Keratinocyte (primary cell): ENCODE measurements at places on chromosomes 7 and 10. TPM values are rescaled to one million over a fixed set of nuclear protein-coding genes. Genes with fewer than 3 reads are reported as not detected.

GRCh38 chr10:132297526-132297925 is 10.2 kb downstream of the STK32C start:
- no peaks in the 10 kb centered on the region for H3K36me3 ChIP-seq
- DNase-seq, result no peak
- H3K27ac ChIP-seq, result no peak overlapping the region
- H3K27me3 ChIP-seq, result no peaks in the 10 kb centered on the region
- no peaks in the 10 kb centered on the region for H3K4me1 ChIP-seq

DNA sequence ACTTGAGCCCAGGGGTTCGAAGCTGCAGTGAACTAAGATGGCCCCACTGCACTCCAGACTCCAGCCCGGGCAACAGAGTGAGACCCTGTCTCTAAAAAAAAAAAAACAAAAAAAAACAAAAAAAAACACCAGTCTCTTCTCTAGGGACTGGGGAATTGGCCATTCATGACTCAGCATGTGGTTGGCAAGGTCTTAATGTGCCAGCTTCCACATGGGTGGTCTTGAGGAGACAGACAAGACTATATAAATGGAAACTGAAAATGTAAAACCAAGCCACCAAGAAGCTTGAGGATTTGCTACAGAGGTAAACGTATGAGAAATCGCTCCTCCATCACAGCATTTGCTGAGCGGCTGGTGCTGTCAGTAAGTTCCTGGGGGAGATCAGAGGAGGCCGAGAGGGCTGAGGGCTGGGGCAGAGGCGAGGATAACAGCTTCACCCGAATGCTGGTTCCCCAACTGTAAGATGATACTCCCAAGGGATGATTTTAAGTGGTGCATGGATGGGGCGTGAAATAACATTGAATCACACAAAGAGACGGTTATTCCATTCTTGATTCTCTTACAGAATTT is 128.7 kb downstream of the C10orf105 start:
- peaks cover 19% of the 10 kb centered on the region for H3K27me3 ChIP-seq
- no peak for DNase-seq
- H3K27ac ChIP-seq, result no peak overlapping the region
- H3K4me3 ChIP-seq, result no peak overlapping the region

- H3K27ac ChIP-seq, result no peak overlapping the region
- H3K4me1 ChIP-seq, result no peaks in the 10 kb centered on the region
- no peak overlapping the region for H3K4me3 ChIP-seq
- no peaks in the 10 kb centered on the region for H3K27me3 ChIP-seq
These were observed 321.9 kb downstream of the REEP3 start for GRCh38 chr10:63843107-63843506.

DNA sequence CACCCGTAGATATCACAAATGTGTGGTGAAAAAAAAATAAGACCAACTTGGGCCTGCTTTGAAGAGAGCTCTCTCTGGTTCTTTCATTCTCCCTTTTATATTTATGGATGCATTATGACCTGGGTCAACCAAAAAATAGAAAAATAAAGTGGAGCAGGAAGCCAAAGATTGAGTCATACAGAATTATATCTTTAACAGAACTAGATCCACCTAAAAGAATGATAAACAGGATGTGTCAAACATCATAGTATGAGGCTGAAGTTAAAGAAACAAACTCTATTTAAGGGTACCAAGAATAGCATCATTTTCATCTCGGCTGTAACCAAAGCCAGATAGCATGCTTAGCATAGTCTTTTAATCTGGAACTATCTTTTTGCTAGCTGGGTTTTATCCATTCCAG is 28.8 kb upstream of the NMT2 start:
- H3K36me3 ChIP-seq, result no peaks in the 10 kb centered on the region
- no peak overlapping the region for H3K27ac ChIP-seq
- H3K4me1 ChIP-seq, result peaks cover 40% of the 10 kb centered on the region
- H3K4me3 ChIP-seq, result no peak overlapping the region

- H3K4me3 ChIP-seq, result no peak overlapping the region
- DNase-seq, result no peak
- peaks cover 21% of the 10 kb centered on the region for H3K36me3 ChIP-seq
- H3K27ac ChIP-seq, result peak overlapping the region; percentile 71
- H3K27me3 ChIP-seq, result no peaks in the 10 kb centered on the region
These were observed 163.8 kb downstream of the SVIL start for GRCh38 chr10:29470843-29471543.

Gene DBF4
- 2.6 to 12.5 TPM (median 7.9 TPM) in 3 replicates for polyA plus RNA-seq

Gene PTPRN2
- not detected in 3 replicates for polyA plus RNA-seq

DNA sequence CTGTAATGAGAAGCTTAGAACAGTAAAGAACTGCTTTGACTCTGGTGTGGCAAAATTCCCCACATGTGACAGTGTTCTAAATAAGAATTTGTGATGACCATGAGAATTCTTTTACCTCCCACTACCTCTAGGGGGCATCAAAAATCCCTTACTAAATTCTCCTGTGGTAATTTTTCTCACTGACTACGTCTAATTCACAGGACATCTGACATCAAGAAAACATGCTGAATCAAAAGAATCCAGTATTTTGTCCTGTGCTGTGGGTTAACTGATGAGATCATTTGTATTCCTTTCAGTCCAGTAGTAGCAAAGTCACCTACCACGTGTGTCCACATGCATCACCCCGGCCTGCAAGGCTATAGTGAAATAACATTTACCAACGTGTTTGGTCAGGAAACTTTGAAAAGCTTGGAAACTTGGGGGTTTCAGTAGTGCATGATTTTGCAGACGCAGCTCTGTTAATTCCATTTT is 103.8 kb downstream of the ATE1 start:
- H3K4me1 ChIP-seq, result no peaks in the 10 kb centered on the region
- no peaks in the 10 kb centered on the region for H3K27me3 ChIP-seq
- no peak for DNase-seq
- no peak overlapping the region for H3K27ac ChIP-seq

Gene TBXAS1
- 1.8 to 3.7 TPM (median 2.9 TPM) in 3 replicates for polyA plus RNA-seq

Gene MKRN1
- polyA plus RNA-seq, result 43.1 to 52.9 TPM (median 50.4 TPM) in 3 replicates

GRCh38 chr7:143884969-143885559 is 16.9 kb downstream of the TCAF1 start:
- no peak for DNase-seq
- peaks cover 9% of the 10 kb centered on the region for H3K4me1 ChIP-seq
- no peaks in the 10 kb centered on the region for H3K27me3 ChIP-seq
- peak overlapping the region; percentile 35 for H3K4me3 ChIP-seq
- no peak overlapping the region for H3K27ac ChIP-seq
- H3K36me3 ChIP-seq, result no peaks in the 10 kb centered on the region

Gene HABP2
- not detected in 3 replicates for polyA plus RNA-seq

DNA sequence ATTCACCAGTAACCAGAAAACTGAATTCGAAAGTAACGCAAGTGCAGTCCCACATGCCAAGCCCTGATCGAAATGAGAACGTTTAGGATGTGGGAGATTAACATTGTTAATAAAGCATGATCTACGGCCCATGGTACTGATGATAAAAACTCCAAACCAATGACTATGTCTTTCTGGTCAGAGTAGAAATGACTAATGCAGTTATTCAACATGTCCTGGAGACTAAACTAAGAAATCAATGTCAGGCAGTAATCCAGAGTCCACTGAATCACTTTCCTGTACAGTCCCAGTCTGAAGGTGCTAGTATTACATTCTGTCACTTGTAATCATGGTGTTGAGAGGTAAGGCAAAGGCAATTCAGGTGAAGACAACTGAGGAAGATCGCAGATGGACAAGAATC is 14.4 kb downstream of the NPSR1 start:
- no peak overlapping the region for H3K4me3 ChIP-seq
- no peaks in the 10 kb centered on the region for H3K36me3 ChIP-seq
- H3K4me1 ChIP-seq, result no peaks in the 10 kb centered on the region
- H3K27me3 ChIP-seq, result no peaks in the 10 kb centered on the region
- DNase-seq, result no peak

DNA sequence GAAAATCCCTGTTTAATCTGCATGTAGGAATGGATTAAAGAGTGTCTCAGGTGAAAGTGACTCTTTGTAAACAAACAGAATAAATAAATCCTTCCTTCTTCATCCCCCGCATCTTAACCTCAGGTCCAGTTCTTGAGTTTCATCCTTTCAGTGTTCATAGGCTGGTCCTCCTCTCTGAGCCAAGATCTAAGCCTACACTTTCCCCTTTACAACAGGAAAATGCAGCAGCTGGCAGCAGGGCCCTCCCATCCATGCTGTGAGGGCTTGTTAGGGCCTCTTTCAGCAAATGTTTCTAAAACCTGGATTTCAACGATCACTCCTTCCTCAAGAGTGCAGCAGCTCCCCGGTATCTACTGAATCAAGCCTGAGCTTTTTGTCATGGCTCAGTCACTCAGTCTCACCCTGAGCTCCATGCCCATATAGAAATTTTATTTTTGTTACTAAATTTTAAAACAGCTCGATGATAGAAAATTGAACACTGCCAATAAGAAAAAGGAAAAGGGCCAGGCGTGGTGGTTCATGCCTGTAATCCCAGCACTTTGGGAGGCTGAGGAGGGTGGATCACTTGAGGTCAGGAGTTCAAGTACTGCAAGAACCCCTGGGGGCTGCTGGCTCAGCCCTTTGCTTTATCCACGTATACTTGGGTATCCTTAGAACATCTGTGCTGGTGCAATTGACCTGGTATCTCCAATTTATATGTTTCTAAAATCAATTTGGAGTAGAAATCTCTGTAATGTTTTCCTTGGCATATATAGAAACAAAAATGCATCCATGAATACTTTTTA is 15.6 kb downstream of the BLNK start:
- H3K27ac ChIP-seq, result no peak overlapping the region
- no peaks in the 10 kb centered on the region for H3K4me1 ChIP-seq
- no peaks in the 10 kb centered on the region for H3K36me3 ChIP-seq

DNA sequence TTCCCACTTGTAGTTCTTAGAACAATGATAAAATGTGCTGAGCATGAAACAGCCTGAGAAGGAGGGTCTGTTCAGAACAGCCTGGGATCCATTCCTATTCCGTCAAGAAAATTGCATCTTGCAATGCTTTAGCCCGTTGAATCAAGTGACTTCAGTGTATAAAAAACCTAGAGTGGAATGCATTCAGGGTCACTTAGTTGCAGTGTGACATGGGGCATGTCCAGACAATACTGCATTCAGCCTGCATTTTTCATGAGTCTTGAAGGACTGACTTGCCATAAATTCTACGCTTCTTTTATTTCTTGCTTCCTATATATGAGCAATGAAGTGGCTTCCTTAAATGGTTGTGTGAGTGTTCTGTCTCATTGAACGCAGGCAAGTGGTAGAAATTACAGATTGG is 758.3 kb upstream of the COBL start:
- DNase-seq, result no peak
- no peaks in the 10 kb centered on the region for H3K27me3 ChIP-seq
- H3K27ac ChIP-seq, result no peak overlapping the region

DNA sequence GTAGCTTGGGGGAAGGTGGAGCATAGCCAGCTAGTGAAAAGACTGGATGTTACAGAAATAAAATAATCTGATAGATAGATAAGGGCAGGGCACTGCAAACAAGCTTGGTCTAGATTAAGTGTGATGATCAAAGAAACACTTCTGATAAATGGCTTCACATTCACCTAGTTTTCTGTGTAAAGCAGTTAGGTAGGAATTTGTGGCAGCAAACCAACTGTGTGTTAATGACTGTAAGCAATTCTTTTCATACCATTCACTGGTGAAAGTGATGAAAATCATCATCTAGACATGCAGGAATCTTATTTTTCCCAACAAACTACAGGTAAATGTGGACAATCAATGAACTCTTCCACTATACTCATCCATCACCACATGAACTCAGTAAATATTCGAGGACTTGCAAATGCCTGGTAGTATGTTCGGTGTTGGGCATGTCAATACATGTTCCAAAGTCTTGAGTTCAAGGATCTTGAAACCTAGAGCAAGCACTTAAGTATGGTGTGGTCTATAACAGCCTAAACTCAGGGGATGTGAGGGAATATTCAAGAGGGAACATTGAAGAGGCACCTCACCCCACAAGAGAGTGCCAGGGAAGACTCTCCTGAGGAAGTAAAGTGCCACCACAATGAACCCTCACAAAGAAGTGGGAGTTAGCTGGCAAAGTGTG is 20.5 kb downstream of the PON3 start:
- no peak overlapping the region for H3K4me3 ChIP-seq
- DNase-seq, result no peak
- no peaks in the 10 kb centered on the region for H3K36me3 ChIP-seq
- no peaks in the 10 kb centered on the region for H3K27me3 ChIP-seq
- peaks cover 5% of the 10 kb centered on the region for H3K4me1 ChIP-seq
- H3K27ac ChIP-seq, result no peak overlapping the region

- DNase-seq, result no peak
- no peak overlapping the region for H3K27ac ChIP-seq
- H3K4me1 ChIP-seq, result peaks cover 11% of the 10 kb centered on the region
- no peak overlapping the region for H3K4me3 ChIP-seq
These were observed 66.0 kb upstream of the HDAC9 start for GRCh38 chr7:18429547-18429946.

GRCh38 chr7:72754312-72754711 is 73.7 kb downstream of the TYW1B start:
- H3K36me3 ChIP-seq, result no peaks in the 10 kb centered on the region
- H3K27ac ChIP-seq, result no peak overlapping the region
- no peaks in the 10 kb centered on the region for H3K27me3 ChIP-seq
- no peak overlapping the region for H3K4me3 ChIP-seq
- no peak for DNase-seq

DNA sequence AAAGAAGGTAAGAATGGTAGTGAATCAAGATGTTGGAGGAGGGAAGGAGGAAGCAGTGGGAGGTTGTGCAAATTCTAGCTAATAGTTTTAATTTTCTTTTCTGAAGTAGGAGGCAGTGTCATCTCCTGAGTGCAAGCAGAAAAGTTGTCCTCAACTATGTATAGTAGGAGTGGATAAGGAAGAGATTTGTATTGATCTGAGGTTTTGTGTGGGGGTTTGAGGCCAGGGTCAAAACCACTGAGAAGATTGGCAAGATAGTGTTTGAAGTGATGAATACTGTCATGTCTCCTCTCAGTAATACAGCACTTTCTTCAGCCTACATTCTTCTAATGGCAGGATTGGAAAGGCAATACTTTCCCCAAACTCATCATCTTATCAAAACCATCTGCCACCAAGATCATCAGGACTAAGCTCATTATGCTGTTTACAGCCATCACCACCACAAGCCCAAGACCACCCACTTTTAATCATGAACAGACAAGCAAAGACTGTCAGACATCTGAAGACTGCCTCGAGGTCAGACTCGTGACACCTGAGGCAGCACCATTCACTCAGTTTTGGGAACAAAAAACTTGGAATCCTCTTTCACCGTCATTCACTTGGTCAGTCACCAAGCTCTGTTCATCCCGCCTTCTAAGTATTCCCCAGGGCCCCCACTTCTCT is 1.5 kb upstream of the MIOS start:
- H3K27ac ChIP-seq, result no peak overlapping the region
- H3K4me3 ChIP-seq, result no peak overlapping the region
- DNase-seq, result no peak
- H3K4me1 ChIP-seq, result peaks cover 49% of the 10 kb centered on the region
- no peaks in the 10 kb centered on the region for H3K36me3 ChIP-seq

DNA sequence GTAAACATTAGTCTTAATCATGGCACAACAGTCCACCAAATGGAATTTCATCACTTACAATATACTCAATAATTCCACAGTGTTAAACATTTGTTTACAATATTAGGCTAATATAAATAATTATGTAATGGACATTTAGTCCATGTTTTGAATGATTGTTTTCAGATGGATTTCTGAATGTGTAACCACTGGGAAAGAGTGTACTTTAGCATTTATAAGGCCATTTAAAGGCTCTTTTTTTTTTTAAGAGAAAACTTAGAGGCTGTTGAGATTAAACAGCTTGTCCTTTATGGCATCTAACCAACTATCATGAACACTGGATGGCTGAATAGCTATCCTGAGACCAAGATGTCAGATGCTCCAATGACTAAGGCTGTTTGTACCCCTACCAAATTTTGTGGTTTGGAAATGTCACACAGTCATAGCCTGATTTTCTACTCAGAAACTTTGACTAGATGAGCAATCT is 248.3 kb upstream of the GLI3 start:
- H3K36me3 ChIP-seq, result no peaks in the 10 kb centered on the region
- H3K27ac ChIP-seq, result no peak overlapping the region
- DNase-seq, result no peak
- H3K4me1 ChIP-seq, result no peaks in the 10 kb centered on the region
- H3K27me3 ChIP-seq, result no peaks in the 10 kb centered on the region
